ENCODE measurements at places on chromosomes 7 and 10. TPM values are rescaled to one million over a fixed set of nuclear protein-coding genes. Genes with fewer than 3 reads are reported as not detected.

- peak; percentile 17 for DNase-seq
These were observed 44.7 kb downstream of the COL13A1 start for GRCh38 chr10:69846293-69846921.

Gene STEAP1
- 33.7 TPM for total RNA-seq

GRCh38 chr10:73406846-73407245, 7.0 kb downstream of the ANXA7 start:
- DNase-seq, result no peak

DNA sequence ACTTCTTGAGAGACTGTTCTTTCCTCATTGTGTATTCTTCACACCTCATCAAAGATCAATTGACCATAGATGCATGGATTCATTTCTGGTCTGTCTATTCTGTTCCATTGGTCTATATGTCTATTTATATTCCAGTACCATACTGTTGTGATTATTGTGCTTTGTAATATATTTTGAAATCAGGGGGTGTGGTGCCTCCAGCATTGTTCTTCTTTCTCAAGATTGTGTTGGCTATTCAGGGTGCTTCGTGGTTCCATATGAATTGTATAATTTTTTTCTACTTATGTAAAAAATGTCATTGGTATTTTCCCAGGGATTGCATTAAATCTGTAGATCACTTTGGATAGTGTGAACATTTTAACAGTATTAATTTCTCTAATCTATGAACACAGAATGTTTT, 106.5 kb downstream of the EPC1 start:
- DNase-seq, result no peak

DNA sequence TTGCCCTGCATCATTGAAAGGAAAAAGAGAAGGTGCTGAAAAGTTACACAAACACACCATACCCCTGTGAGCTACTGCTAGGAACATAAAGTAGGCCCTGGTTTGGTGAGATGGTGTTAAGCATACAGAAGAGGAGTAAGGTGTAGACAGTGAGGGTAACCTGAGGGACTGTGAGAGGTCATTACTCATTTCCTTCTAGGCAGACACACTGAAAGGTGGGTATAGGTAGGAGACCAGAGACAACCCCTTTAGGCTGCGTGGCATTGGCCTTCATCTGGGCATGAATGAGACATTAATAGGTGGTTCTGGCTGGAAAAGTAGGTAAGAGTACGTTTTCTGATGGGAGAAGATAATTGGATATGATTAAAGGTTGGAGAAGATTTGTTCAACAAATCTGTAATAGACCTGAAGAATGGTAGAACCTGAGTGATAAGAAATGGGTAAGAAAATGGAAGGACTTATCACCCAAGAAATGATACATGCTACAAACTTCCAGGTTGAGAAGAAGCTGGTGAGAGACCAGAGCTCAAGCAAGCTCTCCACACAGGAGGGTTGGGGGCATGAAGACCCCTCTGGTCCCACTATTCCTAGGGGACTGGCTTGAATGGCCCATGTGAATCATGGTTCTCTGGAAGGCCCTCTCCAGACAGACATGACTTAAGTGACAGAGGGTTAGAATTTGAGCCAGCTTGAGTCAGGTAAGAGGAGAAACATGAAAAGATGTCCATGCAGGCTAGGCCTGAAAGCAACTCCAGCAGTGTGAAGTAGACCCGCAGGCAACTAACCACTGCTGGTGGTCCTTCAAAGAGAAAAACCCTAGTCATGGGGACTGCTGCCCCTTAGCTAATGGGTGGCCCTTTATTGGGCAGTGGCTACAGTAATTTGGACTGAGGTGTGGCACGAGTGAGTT, 3.8 kb downstream of the COMTD1 start:
- DNase-seq, result no peak

Gene LLCFC1
- total RNA-seq, result not detected

DNA sequence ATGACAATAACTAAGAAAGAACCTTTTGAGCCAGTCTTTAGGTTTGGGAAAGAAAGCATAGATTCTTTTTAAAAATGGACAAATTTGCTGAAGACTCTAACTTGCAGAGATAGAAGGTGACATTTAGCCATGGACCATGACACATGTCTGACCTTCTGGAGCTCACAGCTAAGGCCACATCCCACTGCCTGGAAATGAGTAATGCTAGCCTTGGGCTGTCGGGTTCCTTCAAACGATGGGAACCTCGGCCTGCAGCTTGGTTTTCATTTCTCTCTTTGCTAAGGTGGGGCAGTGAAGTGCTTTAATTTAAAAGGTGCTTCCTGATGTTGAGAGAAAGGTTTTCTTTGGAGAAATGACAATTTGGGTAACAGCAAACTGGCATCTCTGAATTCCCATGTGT, 223.2 kb downstream of the FANK1 start:
- no peak for DNase-seq

GRCh38 chr7:131196803-131197202, 130.9 kb upstream of the MKLN1 start:
- peak; percentile 49 for DNase-seq

Gene FOXI2
- not detected for total RNA-seq

- no peak for DNase-seq
These were observed 42.0 kb downstream of the FAM13C start for GRCh38 chr10:59320355-59320754.

- DNase-seq, result peak; percentile 24
These were observed 8.0 kb downstream of the CALHM3 start for GRCh38 chr10:103470761-103471653.

Gene PLCE1
- total RNA-seq, result 6.7 TPM

Gene SPAM1
- not detected for total RNA-seq

GRCh38 chr10:44878706-44879530, 32.2 kb upstream of the TMEM72 start:
- peak; percentile 72 for DNase-seq

DNA sequence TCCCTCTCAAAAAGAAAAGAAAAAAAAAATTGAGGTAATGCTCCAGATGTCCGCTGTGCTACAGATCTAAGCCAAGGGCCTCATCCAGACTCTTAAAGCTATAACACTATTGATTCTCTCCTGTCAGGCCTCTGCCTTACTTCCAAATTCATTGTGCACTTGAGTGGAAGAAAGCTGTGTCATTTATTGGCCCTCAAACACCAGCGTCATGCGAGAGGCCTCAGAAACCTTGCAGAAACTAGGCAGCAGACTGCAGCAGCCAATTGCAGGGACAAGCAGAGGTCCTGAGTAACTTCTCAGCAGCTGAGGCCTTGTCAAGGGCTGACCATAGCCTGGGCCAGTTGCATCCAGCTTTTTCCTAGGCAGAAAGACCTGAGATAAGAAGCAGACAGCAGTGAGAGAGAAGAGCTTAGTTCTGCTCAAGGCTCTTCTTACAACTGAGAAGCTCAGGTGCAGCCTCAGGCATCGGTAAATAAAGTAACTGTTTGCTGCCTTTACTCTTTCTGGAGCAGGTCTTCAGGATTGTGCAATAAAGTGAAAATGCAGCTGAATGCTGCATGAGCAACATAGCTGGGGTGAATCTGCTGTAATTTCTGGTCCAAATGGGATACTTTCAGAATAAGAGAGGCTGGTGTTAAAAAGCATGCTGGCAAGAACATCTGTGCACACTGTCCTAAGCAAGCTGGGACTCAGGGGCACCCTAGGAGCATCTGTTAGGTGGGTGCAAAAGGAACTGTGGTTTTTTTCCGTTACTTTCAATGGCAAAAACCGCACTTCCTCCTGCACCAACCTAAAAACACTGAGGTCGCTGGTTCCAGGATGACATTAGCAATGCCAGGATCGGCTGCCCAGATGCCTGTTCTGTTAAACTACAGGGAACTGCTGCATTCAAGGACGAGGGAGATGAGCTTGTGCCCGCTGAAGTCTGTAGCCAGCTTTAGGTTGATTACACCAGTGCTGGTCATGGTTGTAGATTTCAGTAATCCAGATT, 181.8 kb upstream of the PFKP start:
- no peak for DNase-seq

- no peak for DNase-seq
These were observed 133.8 kb upstream of the WNT16 start for GRCh38 chr7:121195010-121195409.

Gene MYH16
- not detected for total RNA-seq

GRCh38 chr7:128456255-128456725, 612 bp downstream of the HILPDA start:
- no peak for DNase-seq

DNA sequence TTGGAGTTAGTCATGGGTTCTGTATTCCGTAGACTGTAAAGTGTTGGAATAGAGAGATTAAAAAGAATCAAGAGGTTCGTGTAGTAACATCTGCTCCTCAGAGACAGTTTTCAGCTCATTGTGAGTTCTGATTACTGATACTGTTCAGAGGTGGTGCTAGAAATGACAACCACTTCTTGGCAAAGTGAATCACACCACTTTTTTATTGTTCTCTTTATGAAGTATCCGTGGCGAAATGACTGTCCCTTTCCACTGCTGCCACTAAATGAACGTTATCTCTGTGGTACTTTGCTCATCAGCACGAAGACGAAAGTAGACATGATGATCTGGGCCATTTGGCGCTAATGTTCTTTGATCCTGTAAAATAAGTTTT, 860 bp downstream of the RPP30 start:
- DNase-seq, result no peak

Measured in LHCN-M2 (cell line).